ENCODE measurements at places on chromosomes 5 and 9.

GRCh38 chr5:179342577-179342976 is 2.7 kb downstream of the ADAMTS2 start:
- DNase-seq, result no peak

- no peak for DNase-seq
Measured at GRCh38 chr9:74496819-74497747, at the start of gene RORB. TSS of gene RORB (plus strand) at chr9:74497335. CDS start at chr9:74497977, 642 bp downstream.

DNA sequence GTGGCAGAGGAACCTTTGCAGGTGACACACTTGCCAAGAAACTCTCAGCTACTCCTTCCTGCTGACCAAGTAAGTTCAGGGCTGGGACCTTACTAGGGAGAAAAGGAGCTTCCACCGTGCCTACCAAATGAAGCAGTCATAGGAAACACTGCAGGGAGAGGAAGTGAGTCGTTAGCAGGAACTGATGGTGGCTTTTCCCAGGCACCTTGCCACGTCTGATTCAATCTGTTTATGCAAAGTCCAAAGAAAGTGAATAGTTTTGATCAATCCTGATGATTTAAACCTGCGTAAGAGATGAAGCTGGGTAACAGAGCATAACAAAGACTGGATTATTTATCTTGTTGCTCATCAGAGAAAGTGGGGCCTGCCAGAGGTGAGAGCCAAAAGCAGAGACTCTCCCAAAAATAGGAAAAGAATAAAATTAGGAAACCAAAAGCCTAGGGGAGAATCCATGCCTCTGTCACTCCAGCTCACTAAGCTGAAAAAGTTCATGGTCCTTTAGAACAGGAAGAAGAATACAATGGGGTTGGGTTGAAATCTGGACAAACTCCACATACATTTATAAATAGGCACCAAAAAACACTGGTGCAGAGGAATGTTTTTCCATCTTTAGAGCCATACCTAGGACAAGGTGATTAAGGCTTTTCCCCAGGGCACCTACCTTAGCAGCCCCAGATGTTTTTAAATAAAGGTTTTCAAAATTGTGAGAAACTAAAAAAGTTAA is 9.3 kb upstream of the PFDN1 start:
- DNase-seq, result no peak

DNA sequence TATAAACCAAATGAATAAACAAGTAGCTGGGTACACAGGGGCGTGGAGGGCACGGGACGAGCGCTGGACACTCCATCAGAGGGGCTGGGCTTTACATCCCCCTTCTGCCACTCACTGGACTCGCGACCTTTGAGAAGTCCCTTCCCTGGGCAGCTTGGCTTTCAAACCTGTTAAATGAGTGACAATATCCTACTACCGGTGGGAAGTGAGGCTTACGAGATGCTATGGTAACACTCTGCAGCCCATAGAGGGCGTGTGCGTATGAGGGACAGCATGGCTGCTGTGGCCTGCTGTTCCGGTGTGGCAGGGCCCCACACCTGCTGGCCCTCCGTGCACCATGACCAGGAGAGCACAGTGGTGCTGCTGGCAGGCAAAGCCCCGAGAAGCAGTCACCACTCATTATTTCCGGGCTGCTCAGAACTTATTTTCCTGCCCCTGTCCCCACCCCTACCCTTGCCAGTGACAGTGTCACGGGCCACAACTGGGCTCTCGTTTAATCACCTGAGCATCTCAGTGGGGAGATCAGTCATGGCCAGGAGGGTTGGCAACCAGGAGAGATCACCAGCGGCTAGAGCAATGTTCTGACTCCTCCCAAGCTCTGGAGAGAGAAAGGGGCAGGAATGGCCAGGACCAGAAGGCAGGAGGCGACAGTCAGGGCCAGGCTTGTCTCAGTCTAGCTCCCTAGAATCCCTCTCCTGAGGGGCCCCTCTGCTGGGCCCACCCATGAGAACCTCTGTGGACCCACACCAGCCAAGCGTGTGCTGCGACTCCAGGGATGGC is 10.5 kb downstream of the CLTB start:
- no peak for DNase-seq

- DNase-seq, result no peak
Measured at GRCh38 chr5:135365281-135365680, 33.8 kb downstream of the MACROH2A1 start.

DNA sequence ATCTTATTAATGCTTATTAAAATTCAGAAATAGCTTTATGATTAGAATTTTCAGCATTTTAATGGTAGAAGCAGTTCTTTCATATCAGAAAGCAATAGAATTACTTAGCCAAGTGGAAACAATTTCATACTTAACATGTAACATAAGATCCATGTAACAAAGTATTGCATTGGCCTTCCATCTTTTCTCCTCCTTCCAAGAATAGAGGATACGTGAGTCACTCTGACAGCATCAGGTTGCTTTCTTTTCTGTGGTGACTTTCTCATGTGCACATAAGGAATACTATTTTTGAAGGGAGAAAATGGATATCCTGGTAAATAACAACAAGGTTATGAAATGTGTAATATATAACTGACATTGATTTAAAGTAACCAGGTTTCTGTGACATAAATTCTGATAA is 272.2 kb downstream of the ANXA1 start:
- no peak for DNase-seq

- DNase-seq, result no peak
Measured at GRCh38 chr5:16857635-16858034, 78.5 kb downstream of the MYO10 start.

GRCh38 chr9:134275375-134275774 is 50.9 kb upstream of the RXRA start:
- no peak for DNase-seq

GRCh38 chr5:153641183-153641688 is 150.8 kb downstream of the GRIA1 start:
- no peak for DNase-seq

GRCh38 chr9:5719100-5719926 is 90.4 kb downstream of the RIC1 start:
- no peak for DNase-seq

DNA sequence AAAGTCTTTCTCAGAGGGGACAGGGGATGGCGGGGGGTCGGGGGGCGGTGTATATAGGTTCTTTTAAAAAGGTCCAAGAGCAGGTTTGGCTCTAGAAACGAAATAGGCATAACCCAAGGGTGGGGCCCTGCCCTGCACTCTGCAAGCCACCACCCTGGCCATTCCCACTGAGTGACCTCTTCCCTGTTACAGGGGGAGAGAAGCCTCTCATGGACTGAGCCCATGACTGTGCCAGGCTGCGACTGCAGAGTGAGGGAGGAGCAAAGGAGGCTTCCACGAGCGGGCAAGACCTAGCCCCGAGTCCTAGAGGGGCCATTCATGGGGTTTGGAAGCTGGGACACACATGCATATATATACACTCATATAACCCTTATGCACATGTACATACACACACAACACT is 10.1 kb upstream of the NXNL2 start:
- DNase-seq, result no peak

DNA sequence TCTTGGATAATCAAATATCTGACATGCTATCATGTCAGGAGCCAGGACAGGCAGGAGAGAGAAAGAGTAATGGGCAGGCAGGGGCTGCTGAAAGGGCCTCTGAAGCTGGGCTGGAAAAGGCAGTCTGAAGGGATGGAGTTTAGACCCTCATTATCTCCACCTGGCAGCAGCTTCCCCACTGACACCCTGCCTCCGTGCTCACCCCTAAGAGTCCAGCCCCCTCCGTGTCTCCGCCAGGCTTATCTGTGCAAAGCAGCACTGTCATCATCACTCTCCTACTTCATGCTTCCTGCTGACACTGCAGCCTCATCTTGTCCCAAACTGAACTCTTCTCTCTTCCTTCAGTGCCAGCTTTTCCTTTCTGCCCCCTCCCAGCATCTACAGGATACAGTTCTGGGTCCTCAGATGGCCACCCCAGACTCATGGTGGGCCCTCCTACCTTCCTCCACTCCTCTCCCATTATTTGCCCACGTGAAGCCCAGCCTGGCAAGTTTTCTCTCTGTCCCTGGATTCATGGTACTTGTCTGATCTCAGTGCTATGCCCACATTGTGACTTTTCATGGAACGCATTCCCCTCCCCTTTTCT is 70.9 kb upstream of the KLF9 start:
- no peak for DNase-seq

DNA sequence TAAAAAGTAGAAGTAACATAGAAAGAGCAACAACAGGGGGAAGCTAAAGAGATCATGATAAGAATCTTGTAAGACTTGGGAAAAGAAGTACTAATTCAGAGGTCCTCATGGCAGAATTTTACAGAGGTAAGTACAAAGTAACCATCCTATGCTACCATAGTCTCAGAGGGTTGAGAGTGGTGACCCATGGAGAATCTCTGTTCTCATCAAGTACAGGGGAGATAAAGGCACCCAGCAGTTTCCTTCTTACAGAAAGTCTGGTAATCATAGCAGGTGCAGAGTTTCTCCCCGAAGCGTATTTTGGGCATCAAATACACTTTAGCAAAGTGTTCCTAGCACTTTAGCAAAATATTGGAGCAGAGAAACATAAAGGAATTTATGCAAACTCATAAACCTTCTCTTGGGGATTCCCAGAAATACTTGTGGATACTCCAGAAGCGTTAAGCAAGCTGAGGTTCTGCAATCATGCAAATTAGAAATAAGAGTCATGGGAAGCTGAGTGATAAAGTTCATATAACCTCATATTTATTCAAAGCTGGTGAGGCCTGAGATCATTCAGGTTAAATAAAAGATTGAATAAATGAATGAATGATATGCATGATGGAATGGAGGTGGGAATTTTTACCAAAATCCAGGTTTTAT is 101.0 kb upstream of the SMC2 start:
- DNase-seq, result no peak

DNA sequence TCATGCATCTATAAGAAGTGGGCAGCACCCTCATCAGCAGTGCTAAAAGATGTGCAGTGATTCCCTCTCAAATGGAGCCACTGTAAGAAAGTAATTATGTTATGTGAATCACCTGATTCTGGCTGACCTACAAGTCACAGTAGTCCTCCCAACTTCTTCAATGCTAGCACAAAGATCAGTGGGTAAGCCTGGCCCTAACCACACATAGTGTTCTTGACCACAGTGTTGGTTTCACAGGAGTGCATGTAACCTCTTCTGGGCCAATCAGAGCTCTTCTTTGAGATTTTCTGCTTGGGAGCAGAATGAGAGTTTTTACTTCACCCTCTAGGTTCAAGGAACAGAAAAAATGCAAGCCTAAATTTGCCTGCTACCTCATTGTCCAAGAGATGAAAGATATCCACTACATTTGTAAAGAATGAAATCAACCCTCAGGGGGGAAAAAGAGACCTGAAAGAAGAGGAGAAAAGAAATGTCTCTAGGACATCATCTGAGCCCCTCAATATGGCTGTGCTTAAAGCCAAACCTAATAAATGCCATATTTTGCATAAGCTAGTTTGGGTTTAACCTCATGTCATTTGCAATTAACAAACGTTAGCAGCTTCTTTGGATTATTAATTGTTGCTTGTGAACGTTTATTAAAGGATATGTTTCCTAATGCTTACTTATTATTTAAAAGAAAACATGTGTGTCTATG is 65.3 kb upstream of the ADRB2 start:
- no peak for DNase-seq

DNA sequence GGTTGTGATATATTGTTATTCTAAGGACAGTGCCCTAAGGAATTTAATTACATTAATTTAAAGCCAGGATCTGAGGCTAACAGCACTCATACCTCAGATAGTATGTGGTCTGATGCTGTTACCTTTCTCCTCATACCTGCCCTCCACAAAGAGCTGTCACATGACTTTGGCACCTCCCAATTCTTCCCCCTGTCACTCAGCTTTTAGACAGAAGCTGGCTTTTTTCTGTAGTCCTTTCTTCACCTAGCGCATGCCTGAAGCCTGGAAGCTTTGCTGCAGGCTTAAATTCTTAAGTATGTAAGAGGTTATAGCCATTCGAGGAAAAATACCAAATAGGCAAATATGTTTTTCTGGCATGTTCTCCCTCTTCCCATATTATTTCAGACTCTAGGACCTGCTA is 61.0 kb upstream of the ADAMTS19 start:
- no peak for DNase-seq

DNA sequence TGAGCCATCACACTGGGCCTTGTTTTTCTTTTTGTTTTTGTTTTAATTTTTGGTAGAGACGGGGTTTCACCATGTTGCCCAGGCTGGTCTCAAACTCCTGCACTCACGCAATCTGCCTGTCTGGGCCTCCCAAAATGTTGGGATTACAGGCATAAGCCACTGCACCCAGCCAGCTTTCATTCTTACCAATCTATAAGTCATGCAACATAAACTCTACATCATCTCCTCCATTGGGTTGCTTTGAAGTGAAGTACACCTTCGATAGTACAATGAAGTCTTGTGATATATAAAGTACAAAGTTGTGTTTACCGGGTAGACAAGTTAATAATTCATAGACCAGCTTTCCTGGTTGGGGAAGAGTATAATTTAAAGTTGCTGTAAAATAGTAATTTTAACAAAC is 8.8 kb upstream of the CDK7 start:
- no peak for DNase-seq

GRCh38 chr5:134077926-134078580 is 36.4 kb upstream of the TCF7 start:
- DNase-seq, result no peak

DNA sequence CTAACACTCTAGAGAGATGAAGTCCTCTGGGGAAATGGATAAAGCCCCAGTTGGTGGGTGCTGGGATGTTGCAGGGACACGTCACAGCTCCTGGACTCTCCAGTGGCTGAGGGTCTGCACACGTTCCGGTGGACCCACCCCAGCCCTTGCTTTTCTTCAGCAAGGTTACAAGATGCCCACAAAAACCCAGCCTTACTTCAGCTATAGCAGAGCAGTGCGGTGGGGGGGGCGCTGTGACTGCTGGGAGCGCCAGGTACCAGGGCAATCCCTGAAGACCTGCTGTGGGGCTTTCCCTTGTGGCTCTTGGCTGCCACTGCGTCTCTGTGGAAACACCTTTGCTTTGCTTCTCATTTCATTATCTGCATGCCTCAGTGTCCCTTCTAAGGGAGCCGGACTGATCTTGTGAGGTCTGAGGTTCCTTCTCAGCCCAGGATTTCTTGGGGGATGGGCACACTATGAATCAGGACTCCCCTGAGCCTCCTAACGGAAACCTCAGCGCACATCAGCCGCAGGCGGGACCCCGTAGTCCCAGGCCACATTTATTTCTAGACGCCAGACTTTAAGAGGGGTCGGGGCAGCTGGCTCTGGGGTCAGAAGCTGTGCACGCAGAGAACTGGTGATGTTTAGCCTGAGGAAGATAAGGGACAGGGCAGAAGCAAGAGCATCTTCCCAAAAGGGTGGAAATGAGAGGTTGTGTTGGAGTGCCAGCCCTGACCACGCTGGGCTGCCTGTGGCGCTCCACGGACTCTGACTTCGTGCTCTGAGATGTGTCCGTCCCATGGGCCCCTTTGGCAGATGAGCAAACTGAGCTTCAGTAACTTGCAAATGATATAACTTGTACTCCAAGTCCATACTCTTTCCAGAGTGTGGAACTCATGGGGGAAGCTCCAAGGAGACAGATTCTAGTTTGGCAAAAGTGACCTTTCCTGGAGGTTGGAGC is 106.8 kb downstream of the WNK2 start:
- DNase-seq, result no peak

DNA sequence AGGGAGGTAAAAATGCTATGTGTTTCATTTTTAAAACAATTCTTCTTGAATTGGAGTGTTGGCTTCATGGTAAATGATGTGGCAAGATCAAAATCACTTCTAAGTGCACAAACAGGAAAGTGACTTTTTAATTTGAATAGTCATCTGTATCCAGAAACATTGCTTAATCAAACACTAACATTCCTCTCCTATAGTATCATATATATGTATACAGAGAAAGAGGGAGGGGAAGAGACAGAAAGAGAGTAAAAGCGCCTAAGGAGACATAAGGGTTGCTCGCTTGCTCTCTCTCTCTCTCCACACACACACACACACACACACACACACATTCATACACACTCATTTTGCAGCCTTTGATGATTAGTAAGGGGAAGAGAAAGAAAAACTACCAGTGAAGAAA is 95.4 kb upstream of the PRDM9 start:
- DNase-seq, result no peak

- no peak for DNase-seq
Measured at GRCh38 chr5:168482361-168482760, 3.9 kb upstream of the RARS1 start.
